ENCODE measurements at places on chromosomes 11 and 22. TPM values are rescaled to one million over a fixed set of nuclear protein-coding genes. Genes with fewer than 3 reads are reported as not detected.
A peak's percentile ranks its signal among the peaks of the same experiment; 100 is the strongest.

DNA sequence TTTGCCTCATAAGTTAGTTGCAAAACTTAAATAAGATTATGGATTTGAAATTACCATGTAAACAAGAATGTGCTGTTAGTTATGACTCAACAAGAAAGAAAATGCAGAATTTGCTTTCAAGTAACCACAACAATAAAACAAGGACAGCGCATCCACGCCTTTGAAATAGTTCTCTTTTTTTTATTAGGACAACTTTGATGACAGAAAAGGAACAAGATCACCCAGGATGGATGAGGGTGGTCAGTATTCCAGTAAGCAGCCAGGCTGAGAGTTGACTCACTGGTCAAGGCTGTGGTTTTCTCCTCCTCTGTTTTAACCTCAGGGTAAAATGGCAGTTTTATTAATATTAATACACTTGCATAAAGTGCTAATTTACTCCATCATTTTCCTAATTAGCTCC, 544.4 kb downstream of the OPCML start:
- no peak for DNase-seq

- no peak for DNase-seq
These were observed 38.2 kb upstream of the OR5AK2 start for GRCh38 chr11:56950510-56950909.

GRCh38 chr22:36147196-36147791, 13.3 kb downstream of the APOL3 start:
- no peak for DNase-seq

DNA sequence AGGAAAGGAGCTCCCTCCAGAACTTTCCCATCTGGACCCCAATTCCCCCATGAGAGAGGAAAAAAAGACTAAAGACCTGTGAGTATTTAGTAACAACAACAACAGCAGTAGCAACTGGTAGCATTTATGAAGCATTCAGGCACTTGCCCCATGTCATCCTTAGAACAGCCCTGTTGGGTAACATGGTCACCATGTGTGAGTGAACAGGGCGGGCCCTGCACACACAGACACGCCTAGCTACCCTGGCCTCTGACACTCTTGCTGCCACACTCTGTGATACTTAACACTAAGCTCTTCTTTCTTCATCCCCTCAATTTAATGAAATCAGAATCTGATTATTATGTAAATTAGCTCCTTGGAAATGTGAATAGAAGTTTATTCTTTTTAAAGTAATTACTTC, 26.1 kb upstream of the SLC25A18 start:
- DNase-seq, result no peak

DNA sequence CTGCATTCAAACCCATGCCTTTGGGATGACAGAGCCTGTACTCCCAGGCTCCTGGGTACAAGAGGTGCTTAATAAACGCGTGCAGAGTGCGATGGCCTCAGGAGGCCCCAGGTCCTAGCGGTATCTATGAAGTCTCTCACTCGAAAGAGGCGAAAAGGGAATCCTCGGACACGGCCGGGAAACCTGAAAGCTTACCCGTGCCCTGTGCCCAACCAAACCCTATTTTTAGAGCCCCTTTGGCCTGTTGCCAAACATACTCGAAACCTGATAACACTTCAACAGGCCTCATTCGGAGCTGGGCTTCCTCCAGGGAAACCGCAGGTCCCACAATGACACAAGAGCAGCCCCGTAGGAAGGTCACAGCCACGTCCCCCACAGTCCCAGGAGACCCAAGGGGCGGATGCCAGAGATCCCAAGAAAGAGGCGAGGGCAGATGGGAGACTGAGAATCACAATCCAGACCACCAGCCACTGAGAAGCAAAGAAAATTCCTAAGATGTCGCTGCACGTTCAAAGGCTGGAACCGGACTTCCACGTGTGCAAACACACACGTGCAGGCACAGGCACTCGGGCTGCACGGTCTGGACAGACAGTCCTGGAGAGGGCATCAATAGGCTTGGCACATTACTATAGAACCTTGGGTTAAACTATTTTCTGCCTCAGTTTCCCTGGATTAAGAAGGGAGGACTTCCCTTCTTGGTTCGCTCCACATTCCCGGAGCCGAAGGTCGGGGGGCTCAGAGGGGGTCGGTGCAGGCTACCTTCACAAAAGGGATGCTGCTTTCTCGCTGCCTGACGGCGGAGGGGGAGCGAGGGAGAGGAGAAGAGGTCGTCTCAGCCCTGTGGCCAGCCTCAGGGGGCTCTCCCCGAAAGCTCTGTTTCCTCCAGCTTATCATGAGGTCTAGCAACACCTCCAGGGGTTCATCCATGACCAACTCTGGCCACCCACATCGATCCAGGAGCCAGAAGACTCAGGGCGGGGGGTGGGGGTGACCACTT, 8.2 kb downstream of the PDGFB start:
- no peak for DNase-seq

DNA sequence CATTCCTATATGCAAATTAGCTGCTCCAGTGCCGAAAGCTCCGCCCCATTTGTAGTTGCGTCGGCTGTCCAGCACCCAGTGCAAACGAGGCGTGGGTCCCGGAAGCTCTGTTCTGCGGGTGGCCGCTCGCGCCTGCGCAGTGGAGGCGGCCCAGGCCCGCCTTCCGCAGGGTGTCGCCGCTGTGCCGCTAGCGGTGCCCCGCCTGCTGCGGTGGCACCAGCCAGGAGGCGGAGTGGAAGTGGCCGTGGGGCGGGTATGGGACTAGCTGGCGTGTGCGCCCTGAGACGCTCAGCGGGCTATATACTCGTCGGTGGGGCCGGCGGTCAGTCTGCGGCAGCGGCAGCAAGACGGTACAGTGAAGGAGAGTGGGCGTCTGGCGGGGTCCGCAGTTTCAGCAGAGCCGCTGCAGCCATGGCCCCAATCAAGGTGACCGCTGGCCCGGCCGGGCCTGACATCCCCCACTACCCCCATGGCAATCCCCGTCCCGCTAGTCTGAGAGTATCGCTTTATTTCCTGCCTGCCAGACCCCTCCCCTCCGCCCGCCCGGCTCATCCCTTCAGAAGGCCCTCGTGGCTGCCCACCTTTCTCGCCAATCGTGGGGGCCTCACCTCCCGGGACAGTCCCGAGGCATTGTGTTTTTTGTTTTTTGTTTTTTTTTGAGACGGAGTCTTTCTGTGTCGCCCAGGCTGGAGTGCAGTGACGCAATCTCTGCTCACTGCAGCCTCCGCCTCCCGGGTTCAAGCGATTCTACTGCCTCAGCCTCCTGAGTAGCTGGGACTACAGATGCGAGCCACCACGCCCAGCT, at the start of gene PRDX5:
Gene PRDX5 (plus strand): TSS at position 161 of the 805 bp plus-strand sequence. CDS start 95 bp downstream, at position 256.
- peak; percentile 91 for DNase-seq

DNA sequence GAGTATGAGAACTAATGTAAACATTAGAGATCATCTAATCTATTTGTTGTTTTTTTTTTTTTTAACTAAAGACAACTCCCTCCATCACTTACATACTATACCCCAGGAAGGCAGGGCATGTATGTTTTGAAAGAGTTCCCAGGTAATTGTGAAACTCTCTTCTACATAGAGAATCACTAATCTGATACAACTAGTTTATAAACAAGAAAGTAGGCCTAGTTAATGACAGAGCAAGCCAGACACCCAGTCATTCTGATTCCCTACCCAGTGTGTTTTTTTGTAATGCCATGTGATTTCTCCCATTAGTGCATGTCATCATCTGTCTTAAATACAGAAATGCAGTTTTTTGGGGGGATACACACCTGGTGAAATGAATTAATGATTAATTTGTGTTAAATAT, 120.9 kb downstream of the C11orf65 start:
- DNase-seq, result no peak

- no peak for DNase-seq
These were observed 2.5 kb upstream of the ZDHHC8 start for GRCh38 chr22:20128902-20129746.

DNA sequence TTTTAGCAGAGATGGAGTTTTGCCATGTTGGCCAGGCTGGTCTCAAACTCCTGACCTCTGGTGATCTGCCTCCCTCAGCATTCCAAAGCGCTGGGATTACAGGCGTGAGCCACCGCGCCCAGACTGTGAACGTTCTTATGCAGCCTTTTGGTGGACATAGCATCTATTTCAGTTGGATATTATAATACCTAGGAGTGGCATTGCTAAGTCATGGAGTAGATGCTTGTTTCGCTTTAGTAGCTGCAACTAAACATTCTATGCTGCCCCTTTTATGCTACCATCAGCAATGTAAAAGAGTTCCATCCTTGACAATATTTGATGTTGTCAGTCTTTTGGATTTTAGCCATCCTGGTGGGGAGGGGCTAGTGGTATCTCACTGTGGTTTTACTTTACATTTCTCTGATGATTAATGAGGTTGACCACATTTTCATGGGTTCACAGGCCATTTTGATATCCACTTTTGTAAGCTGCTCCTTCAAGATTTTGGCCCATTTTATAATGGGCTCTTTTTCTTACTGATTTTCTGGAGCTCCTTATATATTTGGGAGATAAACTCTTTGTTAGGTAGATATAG, 16.5 kb upstream of the APOBEC3A start:
- DNase-seq, result no peak

- no peak for DNase-seq
These were observed 5.7 kb upstream of the FLI1 start for GRCh38 chr11:128688031-128688713.

DNA sequence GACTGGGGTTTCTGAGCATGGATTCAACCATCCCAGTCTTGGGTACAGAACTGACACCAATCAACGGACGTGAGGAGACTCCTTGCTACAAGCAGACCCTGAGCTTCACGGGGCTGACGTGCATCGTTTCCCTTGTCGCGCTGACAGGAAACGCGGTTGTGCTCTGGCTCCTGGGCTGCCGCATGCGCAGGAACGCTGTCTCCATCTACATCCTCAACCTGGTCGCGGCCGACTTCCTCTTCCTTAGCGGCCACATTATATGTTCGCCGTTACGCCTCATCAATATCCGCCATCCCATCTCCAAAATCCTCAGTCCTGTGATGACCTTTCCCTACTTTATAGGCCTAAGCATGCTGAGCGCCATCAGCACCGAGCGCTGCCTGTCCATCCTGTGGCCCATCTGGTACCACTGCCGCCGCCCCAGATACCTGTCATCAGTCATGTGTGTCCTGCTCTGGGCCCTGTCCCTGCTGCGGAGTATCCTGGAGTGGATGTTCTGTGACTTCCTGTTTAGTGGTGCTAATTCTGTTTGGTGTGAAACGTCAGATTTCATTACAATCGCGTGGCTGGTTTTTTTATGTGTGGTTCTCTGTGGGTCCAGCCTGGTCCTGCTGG, 4.9 kb downstream of the MRGPRX3 start:
- DNase-seq, result no peak

DNA sequence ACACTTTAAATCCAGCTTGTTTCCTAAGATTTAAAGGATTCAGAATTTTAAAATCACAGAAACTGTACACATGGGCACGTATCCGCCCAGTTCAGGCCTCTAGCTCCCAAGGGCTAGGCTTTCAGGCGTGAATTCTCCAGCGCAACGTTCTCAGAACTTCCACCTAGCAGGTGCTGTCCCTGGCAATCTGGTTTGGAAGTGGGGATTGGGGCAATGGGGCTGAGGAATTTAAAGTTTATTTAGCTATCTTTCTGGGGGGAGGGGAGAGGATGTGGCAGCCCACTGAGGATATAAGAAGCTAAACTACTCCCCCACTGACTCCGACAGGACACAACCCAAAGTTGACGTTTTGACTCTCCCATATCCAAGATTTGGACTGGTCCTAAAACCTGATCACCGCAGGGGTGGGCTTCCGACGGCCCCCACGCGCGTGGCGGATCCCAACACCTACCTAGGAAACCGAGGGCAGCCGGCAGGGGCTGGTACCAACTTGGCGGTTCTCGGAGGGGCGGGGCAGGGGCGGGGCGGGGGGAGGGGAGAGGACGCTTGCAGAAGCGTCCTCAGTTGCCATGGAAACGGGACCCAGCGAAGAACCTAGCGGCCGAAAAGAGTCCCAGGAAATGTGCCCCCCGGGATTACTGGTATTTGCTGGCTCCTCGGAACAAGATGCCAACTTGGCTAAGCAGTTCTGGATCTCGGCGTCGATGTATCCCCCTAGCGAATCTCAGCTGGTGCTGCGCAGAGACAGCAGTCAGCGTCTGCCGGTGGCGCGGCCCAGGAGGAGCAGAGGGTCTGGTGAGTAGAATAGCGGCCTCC, at the start of gene HOATZ:
Gene HOATZ (plus strand): TSS at position 563 of the 816 bp plus-strand sequence. CDS start 7 bp downstream, at position 570.
- DNase-seq, result no peak

- DNase-seq, result no peak
These were observed at the start of gene BEST1 for GRCh38 chr11:61950035-61950547. BEST1 (plus strand) TSS chr11:61950351; CDS start chr11:61951807, 1,456 bp downstream.

DNA sequence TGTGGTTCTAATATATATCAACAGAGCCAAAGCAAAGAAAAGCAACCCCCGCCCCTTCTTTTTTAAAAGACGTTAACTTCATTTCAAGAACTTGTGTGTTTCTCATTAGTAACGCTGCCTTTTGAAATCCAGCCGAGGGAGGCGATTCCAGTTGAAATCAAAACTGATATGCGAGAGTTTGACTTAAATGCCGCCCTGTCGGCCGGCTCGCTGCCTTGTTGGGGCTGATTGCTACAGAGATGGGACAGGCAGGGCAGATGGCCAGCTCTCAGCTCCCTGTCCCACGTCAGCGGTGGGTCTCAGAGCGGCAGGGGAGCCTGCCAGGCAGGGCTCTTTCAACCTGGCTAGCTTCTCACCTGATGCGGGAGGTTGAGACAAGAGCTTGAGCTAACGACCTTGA, 51.9 kb upstream of the ALX4 start:
- DNase-seq, result no peak

DNA sequence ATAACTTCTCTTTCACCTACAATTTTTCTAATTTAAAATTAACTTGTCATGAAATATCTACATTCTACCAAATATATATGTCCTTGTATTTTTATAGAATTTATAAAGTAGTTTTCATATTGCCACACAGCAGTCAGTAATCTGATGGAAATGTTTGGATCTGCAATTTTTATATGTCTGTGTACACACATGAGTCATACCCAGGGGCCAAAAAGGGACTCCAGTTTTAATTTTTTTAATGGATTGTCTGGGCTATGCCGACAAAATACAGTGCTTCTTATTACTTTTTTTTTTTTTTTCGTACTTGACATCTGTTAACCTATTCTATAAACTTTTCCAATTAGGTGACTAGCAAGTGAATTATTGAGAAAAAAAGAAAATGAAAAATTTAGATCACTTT, 6.3 kb downstream of the GUCY1A2 start:
- DNase-seq, result no peak

DNA sequence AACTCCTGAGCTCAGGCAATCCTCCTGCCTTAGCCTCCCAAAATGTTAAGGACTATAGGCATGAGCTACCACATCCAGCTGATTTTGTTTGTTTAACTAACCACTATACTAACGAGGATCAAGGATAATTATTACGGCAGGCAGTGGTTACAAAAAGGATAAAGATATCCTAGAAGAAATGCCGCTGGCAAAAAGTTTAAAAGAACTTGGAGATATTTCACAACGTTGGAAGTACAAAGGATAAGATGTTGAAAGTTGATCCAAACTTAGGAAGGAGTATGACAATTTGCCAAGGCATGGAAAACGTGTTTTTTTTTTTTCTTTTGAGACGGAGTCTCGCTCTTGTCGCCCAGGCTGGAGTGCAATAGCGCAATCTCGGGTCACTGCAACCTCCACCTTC, 13.4 kb downstream of the AP5B1 start:
- DNase-seq, result no peak

- no peak for DNase-seq
These were observed 166.6 kb downstream of the COMMD9 start for GRCh38 chr11:36122671-36123070.

Gene HOATZ
- not detected for total RNA-seq

Gene MS4A3
- not detected for total RNA-seq

Gene TRAPPC4
- 60.1 TPM for total RNA-seq

Gene SMCO4
- 4.6 TPM for total RNA-seq

Gene MMP13
- total RNA-seq, result not detected

Gene TYR
- total RNA-seq, result not detected

Gene CTSC
- 30.6 TPM for total RNA-seq

Gene OR52N4
- total RNA-seq, result 2.2 TPM

Gene DTX4
- 24.2 TPM for total RNA-seq

Gene DUSP8
- total RNA-seq, result 1.7 TPM

Gene SOX6
- total RNA-seq, result not detected

Gene CD44
- 1,546 TPM for total RNA-seq
